ENCODE measurements at places on chromosomes 2 and 18. TPM values are rescaled to one million over a fixed set of nuclear protein-coding genes. Genes with fewer than 3 reads are reported as not detected.

- no peak for DNase-seq
These were observed 4.2 kb upstream of the ONECUT2 start for GRCh38 chr18:57431002-57431382.

DNA sequence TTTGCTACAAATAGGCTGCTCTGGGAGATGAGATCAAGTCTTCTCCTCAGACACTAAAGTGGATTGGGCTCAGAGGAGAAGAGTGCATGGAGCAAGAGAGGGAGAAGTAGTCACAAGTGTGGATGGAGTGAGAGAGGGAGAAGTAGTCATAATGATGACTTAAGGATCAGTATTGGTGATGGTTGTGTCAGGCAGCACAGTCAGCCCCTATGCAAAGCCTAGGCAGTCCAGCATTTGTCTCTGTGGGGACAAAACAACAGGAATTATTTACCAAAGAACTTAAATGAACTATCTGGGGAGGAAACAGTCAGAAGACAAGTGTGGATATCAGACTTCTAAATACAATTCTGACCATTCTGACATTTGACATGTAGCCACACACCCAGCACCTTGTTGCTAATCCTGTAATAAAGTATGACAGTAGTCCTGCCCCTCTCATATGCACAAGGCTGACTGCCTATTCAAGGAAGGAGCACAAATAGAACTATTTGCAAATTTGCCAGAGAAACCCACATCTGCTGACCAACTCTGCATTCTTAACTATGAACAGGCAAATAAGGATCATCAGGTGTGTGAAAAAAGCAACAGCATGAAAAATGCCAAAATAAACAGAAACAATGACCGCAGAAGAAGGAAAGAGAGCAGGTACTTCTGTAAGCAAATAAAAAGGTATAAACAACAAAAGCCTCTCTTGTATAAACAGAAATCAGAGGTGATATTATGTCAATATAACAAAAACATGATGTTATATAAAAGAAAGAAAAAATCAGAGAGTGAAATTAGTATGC is 1597.9 kb upstream of the ACVR2A start:
- no peak for DNase-seq

GRCh38 chr2:39805936-39806608 is 27.0 kb upstream of the THUMPD2 start:
- DNase-seq, result no peak

- no peak for DNase-seq
These were observed 656.1 kb downstream of the RNF144A start for GRCh38 chr2:7573166-7573825.

DNA sequence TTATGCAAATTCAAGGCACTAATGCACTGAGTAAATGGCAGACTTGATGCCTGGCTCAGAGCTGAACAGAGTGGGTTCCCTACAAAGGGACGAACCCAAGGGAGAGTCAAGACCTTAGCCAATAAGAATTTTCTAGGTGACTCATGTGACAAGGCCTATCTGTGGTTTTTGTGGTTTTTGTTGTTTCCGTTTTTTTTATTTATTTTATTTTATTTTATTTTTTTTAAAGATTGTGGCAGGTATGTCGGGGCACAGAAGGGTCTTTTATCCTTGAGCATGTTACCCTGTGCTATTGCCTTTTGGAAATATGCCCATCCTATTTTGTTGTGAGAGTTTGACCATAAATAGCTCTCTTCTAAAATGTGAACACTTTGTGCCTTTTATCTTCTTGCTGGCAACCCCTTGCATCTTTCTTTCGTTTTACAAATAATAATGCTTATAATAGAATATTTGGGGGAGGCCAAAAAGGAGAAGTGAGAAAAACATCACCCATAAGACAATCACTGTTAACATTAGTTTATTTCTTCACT is 113.4 kb upstream of the AQP4 start:
- no peak for DNase-seq

DNA sequence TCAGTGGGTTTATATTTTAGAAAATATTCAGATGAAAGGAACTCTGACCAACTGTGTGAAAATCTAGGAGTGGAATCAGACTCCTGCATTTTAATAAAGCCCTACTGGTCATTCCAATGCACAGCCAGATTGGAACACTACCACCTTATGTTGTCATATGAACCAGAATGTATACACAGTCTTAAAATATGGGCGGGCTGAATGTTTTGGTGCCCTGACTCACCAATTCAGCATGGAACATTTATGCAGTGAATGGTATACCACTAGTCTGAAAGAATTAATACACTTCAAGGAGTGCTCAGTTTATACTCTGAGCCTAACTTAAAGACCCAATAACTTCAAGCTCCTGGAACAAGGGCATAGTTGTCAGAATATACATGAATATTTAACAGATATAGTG is 280.9 kb upstream of the TCF4 start:
- no peak for DNase-seq

DNA sequence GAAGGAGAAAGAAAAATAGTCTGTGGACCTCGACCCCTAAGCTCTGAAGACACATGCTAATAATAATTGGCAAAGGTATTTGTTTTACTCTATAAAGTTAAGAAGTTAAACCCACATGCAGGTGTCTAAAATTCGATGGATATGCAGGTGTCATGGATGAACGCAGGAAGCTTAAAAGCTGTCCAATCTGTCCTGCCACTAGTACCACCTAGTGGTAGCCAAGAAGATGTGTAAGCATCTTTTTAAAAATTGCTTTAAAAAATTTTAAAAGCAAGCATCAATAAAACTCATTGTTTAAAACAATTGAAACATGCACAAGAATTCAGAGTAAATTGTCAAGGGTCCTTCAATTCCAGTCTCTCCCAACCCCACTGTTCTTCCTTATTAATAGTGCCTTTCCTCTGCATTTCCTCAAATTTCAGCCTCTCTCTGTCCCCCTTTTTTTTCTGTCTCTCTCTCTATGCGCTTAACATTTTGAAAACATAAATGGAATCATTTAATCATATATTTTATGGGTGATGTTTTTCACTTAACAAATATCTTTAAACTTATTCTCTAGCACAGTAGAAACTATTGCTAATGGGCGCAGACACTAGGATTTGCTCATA is 30.6 kb upstream of the PPP3R1 start:
- DNase-seq, result no peak

DNA sequence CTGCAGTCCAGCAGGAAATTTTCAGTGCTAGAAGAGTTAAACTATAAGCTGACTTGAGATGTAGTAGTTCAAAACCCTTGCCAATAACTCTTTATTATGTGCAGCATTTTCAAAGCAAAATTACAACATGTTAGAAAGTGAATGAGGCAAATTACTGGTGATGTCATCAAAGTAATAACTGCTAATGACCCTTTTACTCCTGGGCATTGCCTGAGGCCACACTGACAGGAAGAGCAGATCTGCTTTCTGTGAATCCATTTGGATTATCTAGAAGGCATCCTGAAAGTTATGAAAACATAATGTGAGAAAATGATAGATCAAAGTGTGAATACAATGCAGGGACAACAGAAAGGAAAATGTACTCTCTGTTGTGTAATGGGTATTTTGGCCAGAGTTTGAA is 139.6 kb upstream of the TRIB2 start:
- no peak for DNase-seq

DNA sequence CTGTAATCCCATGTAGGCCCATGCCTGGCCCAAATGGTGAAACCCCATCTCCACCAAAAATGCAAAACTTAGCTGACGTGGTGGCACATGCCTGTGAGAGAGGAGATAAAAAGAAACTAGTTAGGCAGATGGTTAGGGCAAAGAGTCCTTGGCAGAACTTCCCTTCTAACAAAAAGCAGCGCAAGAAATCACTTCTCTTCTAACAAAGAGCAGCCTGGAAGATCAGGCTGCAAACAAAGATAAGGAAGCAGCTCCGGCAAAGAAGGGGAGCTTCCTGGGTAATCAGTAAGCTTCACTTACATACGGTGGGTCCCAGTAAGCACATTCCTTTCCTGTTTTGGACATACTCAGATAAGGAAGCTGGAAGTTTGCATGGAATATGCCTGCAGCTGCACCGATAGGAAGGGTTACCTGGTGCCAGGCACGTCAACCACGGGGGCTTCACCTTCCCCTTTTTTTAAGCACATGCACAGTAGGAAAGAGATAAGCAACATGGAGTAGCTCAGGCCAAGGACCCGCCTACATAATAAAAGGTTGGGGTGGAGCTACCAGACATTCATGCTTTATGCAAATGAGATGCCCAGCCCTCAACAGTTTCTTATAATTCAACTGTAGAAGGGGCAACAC is 61.0 kb upstream of the SLC25A52 start:
- no peak for DNase-seq

DNA sequence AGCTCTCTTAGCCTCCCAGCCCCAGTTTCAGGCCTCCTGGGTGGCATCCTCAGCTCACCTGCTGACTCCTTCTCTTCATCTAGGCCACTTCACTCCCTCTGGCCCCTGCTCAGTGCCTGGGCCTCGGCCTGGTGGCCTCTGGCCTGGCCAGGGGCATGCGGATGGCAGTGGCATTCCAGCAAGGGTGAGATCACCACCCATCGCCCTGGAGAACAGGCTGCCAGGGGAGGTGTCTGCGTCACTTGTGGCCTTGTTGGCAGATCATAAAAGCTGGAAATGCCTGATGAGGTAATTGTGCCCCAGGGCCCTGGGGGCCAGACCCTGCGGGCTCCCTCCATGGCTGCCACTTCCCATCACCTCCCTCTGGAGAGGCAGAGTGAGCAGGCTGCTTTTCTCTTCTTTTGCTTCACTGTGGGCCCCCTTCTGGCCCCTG is 72.5 kb upstream of the SMAD2 start:
- DNase-seq, result no peak

GRCh38 chr2:38720613-38721241 is 30.4 kb downstream of the SRSF7 start:
- DNase-seq, result no peak

DNA sequence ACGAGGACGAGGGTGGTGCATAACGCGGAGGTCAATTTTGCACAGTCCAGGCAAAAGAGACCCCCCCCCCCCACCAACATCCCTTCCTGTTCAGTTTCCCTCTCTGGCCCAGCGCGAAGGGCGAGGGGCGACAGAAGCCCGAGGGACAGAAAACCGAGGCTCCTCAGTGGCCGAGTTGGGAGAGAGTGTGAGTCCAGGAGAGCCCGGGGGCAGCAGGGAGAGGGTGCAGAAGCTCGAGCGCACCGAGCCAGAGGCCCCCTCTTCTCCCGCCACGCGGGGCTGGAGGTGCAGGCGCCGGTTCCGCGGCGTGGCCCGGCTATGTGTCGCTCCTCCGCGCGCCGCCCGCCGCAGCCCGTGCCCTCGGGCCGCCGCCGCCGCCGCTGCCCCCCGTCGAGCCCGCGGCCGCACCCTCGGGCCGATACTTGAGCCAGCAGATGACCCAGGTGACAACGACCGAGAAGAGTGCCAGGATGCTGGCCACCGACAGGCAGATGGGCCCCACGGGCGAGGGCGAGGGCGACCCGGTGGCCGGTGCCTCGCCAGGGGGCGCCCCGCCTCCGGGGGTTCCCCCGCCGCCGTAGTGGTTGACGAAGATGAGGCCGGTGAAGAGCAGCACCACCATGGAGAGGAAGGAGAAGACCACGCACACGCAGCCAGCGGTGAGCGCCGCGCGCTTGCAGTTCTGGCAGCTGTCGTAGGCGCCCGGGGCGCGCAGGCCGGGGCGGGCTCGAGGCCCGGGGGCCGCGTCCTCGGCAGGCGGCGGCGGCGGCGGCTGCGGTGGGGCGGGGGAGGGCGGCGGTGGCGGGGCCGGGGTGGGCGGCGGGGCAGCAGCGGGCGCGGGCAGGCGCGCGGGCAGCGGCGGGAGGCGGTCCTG is 20.2 kb upstream of the PAX3 start:
- DNase-seq, result no peak

DNA sequence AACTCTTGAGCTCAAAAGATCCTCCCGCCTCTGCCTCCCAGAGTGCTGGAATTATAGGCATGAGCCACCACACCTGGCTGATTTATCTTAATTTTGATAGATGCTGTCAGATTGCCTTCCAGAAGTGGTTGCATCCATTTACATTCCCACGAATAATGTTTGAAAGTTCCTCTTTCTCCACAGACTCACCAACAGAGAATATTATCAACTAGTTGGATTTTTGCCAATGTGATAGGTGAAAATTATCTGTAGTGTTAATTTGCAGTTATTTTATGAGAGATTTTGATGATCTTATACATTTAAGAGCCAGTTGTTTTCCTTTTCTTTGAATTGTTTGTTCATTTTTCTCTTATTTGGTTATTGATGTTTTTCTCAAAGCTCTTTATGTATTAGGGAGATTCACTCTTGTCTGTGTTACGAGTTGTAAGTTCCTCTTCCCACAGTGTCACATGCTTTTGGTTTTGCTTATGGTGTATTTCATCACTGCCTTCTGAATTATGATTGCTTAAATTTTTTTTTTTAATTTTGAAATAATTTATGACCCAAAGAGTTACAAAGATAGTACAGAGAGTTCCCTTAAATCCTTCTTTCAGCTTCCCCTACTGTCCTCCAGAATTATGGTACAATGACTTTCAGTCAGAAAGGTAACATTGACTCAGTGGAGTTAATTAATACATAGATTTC is 20.7 kb upstream of the NT5DC4 start:
- peak; percentile 19 for DNase-seq

- no peak for DNase-seq
These were observed 34.9 kb downstream of the G6PC2 start for GRCh38 chr2:168935810-168936581.

DNA sequence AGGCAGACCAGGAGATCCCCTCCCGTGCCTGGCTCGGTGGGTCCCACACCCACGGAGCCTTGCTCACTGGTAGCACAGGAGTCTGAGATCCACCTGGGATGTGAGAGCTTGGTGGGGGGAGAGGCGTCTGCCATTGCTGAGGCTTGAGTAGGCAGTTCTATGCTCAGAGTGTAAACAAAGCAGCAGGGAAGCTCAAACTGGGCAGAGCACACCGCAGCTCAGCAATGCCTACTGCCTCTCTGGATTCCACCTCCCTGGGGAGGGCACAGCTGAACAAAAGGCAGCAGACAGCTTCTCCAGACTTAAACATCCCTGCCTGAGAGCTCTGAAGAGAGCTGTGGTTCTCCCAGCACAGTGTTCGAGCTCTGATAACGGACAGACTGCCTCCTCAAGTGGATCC is 85.1 kb downstream of the UGP2 start:
- no peak for DNase-seq

GRCh38 chr2:152380261-152381055 is 45.5 kb downstream of the FMNL2 start:
- no peak for DNase-seq

DNA sequence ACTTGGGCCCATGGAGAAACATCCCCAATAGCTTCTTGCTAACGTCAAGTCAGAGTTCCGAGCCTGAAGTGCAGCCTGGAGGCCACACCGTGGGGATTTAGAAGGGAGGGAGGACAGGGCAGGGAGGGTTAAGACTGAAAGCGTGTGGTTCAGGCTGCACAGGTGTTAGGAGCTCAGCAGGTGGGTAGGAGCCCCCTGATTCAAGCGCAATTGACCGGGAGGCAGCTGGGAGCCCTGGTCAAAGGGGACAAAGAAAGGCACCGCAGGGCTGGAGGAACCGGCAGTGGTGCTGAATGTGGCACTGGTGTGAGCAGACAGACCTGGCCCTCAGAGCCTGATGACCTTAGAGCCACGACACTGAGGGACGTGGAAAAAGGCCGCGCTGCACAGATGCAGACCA is 149.6 kb downstream of the TMEM18 start:
- no peak for DNase-seq

Gene SCRN3
- 20.9 TPM for total RNA-seq

Gene IL36B
- total RNA-seq, result not detected

Gene TTR
- total RNA-seq, result not detected

Gene SFTPB
- not detected for total RNA-seq

Gene FMNL2
- 0.26 TPM for total RNA-seq

Gene VWC2L
- total RNA-seq, result not detected

Gene IL1RN
- 1.8 TPM for total RNA-seq

Gene REG1B
- not detected for total RNA-seq

Gene CFAP221
- total RNA-seq, result not detected

Gene RGPD8
- total RNA-seq, result 8.4 TPM
